ENCODE measurements at places on chromosomes 13 and 19.

- no peak for DNase-seq
Measured at GRCh38 chr19:2097886-2098327, 1.2 kb downstream of the IZUMO4 start.

DNA sequence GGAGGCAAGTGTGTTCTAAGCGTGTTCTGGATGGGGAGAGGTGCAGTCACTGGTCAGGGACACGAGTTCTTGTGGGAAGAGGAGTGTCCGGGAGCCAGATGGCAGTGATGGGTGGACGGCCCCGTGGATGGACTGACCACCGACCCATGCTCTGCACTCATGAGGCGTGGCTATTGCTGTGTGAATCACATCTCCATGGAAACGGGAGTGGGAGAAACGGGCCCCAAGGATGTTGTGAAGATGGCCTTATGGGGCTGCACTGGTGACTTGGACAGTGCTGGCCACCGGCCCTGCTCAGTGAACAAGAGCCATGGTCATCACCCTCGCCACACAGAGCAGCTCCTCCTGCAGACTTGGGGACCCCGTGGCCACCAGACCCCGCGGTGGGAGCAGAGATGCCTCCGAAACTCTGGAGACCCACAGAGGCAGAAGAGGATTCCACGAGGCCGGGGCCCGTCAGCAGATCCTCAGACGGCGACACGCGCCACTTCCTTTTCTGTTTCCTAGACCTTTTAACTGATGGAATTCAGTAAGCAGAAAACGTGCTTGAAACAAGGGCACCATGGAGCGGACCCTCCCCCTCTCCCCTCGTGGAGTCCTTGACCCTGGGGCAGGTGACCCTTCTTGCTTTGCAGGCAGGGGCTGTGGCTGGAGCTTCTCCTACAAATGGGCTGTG, 47.5 kb downstream of the GAS6 start:
- no peak for DNase-seq

DNA sequence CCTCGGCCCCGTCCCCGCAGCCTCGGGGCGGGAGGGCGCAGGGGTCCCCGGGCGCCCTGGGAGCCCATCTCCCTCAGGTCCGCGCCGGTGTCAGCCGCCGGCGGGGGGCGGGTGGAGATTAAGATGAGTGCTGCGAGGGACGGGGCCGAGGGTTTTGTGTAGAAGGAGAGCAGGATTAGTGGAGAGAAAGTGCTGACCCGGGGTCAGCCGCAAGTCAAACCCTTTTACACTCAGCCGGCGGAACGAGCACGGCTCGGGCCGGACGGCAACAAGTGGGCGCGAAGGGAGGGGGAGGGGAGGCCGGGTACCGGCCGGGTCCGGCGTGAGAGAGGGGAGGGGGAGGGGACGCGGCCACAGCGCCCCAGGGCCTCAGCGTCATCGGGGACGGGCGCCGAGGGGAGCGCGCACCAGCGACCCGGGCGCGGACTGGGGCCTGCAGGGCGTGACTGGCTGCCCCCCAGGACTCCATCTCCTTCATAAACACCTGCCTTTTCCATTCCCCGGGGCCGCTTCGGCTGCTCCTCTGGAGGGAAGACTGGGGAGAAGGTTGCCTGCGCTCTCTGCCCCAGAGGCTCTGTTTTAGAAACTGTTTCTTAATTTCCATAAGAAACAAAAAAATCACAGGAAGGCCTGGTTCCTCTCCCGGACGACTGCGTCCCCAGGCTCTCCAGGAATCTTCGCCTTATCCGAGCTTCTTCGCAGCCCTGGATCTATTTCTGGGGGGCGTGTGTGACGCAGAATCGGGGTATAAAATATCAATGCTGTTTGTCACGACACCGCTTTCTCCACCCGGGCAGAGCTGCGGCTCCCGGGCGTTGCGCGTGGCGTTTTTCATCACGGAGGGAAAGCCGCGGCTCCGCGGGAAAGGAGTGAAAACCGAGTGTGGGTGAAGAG, 6.5 kb downstream of the SOX1 start:
- no peak for DNase-seq

GRCh38 chr19:6739883-6740588, 556 bp downstream of the TRIP10 start:
- peak; percentile 14 for DNase-seq

DNA sequence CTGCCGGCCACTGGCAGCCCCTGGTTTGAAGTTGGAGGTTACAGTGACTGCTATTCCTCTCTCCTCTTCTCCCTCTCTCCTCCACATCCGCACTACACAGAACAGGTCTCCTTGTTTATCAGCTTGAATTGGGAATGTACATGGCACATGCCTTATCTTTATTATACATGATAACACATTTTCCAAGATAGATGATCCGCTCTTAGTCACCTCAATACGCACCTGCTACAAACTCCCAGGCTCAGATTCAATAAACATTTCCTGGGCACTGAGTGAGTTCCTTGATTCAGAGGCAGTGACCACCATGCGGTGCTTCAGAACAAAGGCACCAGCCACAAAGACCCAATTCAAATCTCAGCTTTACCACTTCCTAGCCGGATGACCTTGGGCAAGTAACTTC, 227.7 kb downstream of the TSHZ3 start:
- no peak for DNase-seq

DNA sequence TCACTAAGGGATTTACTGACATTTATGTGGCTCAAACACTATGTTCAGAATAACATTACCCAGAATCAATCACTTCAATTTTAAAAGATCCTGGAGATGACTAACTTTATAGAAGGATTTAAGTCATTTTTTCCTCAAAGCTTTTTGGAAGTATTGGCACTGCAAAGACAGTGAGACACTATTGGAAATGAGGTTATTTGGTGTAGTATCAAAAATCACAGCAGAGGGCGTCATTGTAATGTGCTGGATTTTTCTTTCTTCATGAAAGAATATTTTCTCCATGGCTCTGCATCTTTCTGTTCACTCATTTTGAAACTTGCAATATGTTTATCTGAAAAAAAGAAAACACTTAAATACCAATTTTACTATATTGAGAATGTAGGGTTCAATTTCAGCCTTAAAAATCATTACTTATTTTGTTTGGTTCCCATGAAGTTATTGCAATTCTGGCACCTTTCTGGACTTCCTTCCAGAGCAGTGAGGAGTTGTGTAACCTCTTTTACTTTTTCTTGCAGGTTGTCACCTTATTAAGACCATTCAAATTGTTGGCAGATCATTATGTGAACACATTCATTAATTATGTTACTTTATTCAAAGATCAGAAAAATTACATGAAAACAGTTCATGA, 3.7 kb upstream of the CSNK1A1L start:
- no peak for DNase-seq

All from stimulated activated CD4-positive, alpha-beta T cell treated with anti-CD3 and anti-CD28 coated beads, Interleukin-4, amount 100 ng/mL, for 24 hours (primary cell).